Stimulated activated CD8-positive, alpha-beta memory T cell treated with anti-CD3 and anti-CD28 coated beads, Interleukin-4, amount 100 ng/mL, for 24 hours (primary cell): ENCODE measurements at places on chromosomes 5 and 9.

DNA sequence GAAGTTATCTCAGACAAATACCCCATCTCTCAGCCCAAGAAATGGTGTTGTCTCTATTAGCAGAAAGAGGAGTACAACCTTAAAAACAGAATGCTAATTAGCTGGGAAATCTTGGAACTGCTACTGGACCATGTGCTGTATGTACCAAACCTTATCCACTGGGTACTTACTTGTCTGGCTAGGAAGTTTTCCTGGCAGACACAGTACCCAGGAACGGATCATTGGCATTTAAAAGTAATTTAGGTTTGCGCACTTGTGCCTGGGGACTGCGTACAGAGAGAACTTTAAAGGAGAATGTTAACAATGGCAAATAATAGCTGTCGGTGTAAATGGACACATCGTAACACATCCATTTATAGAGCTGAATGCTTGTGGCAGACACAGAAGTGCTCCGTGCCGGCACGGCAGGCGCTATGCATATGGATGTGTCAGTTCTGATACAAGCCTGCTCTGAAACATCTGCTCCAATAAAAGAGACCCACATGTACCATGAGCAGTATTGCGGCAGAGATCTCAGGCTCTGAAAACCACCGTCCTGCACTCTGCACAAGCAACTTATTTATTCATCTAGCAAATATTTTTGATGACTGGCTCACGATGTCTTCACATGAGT, 290.6 kb upstream of the PANK3 start:
- DNase-seq = no peak

GRCh38 chr9:846852-847251, 5.4 kb downstream of the DMRT1 start:
- DNase-seq = no peak

DNA sequence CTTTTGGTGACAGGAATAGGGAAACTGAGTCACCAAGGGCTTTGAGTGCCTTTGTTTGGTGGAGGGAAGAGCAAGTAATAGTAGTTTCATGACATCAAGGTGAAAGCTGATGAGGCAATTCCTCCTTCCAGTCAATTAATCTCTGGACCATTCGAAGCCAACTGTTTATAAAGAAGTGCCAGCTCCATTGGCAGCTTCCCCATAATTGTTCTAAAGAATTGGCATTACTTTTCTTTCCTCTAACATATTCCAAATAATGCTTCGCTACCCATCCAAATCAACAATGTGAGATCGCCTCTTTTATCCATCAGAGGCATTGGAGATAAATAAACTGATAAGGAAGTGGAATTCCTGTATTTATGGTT, 132.4 kb downstream of the NPR3 start:
- no peak for DNase-seq

GRCh38 chr5:57176350-57176857, 2.5 kb downstream of the GPBP1 start:
- DNase-seq = no peak

- no peak for DNase-seq
These were observed 73.0 kb upstream of the MPDZ start for GRCh38 chr9:13352451-13352979.

DNA sequence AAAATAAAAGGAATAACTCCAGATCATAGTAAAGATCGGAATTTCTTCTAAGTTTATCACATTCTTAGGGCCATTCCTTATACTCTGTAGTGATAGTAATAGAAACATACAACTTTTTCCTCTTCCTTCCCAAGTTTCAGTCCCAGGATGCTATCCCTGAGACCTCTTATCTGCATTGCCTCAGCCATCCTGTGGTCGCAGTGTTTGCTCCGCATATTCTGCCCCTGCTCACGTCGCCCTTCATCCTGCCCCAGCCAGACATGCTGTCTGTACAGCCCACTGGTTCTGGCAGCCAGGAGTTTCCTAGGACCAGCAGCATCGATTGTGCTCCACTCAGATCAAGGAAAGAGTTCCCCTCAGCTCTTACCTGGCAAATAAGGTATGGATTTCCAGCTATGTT, 132.7 kb upstream of the ERCC6L2 start:
- no peak for DNase-seq

- DNase-seq = no peak
These were observed 749.2 kb upstream of the CDH10 start for GRCh38 chr5:25393957-25394356.

DNA sequence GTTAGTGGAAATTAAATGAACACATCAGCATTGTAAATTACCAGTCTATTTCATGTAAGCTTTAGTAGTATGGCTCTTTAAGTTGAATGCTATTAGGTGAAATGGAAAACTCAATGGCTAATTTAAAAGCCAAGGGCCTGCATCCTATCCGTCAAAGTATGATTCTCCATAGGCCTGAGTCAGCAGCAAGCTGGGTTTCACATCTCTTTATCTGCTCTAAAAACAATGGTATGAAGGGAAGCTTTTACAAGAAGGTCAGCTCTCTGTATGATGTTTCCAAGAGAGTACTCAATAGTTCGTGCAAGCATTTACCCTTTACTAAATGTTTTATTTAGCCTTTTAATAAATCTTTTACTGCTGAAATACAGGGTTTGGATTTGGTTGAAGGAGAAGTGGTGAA, 62.8 kb downstream of the MAP1B start:
- DNase-seq = no peak

DNA sequence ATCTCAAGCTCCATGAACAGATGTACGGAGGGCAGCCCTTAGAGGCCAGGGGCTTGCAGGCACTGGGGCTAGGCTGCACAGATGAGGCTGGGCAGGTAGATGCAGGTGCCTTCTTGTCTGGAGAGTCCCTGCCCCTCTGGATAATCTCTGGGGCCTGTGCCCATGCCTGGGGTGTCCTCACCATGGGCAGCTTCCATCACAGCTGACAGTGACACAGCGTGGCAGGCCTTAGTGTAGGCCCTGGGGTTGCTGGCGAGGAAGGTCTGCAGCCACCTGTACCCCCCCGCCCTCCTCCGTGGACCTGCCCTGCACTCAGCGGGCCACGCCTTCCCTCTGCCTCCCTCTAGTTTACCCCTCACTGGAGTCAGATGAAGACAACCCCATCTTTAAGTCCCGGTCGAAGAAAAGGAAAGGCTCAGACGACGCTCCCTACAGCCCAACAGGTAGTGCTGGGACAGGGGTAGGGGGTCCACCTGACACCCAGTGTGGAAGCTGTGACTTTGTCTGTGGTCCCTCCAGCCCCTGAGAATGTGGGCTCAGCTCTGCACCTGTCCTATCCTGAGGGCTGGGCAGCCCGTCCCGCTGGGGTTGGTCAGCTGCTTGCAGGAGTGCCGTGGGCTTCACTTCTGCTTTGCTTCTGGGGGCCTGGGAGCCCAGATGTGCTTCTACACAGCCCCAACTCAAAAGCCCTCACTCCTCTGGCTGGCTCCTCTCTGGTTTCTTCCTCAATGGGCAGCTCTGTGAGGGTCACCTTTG, 98.4 kb downstream of the PHF2 start:
- no peak for DNase-seq

GRCh38 chr5:59721741-59722140, 171.8 kb downstream of the PDE4D start:
- DNase-seq = no peak

GRCh38 chr5:173764332-173765028, 123.7 kb upstream of the CPEB4 start:
- no peak for DNase-seq

- DNase-seq = no peak
These were observed 532.9 kb upstream of the NUDT12 start for GRCh38 chr5:104095527-104095926.

DNA sequence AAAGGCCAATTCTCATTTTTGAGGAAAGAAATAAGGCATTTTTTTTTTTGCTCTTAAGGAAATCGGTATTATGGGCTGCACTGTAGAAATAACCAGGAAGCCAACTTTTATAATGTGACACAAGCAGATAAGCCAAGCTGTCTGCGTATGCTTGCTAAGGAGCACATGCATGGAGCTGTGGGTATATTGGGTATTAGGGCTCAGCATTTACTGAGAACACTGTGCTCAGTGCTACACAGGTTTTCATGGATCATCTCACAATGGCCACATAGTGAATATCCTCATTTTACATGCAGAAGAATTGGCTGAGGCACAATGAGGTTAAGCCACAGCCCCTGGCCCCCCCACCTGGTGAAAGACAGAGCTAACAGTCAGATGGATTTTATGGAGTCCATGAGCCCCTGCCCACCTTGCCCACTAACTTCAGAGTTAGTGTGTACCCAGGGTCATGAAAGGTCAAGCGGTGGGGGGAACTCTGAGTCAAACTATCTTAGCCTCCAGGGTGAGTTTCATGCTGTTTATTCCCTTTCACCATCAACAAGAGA, 204.8 kb downstream of the SPATA31A6 start:
- DNase-seq = no peak

DNA sequence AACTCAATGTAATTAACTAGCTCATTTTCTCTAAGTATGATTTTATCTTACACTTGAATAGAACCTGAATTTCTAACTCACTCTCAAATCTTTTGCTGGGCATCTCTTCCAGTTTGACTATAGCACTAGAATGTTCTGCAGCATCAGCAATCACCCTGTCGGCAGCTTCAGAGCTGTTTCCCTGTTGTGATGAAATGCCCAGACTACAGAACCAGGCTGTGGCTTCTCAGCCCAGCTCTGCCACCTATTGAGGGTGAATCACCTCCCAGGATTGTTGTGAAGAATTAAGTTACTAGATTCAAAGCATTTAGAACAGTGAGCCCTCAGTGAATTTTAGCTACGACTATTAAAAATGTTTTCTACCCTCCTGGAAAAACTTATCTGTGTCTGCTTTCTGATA, 90.4 kb upstream of the ANKRD55 start:
- no peak for DNase-seq

GRCh38 chr5:116320486-116320885, 235.7 kb downstream of the COMMD10 start:
- no peak for DNase-seq

DNA sequence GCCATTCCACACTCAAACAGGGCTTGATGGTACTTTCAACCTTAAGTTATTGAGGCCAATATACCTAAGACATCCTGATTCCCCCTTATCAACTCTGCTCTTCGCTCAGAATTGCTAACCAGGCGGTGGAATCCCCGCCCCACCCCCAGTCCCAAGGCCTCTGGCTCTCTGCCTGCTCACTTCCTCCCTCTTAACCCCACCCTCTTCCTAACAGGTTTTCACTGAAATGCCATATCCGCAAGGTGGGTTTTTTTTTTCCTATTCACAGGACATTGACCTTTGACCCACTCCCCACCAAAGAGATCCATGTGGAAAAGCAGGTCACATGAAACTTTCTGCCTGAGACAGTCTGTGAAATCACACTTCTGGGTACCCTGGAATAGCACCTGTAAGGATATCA, 66.6 kb upstream of the IFNK start:
- no peak for DNase-seq

GRCh38 chr9:4170231-4170630, 129.6 kb downstream of the GLIS3 start:
- no peak for DNase-seq
